Stimulated activated naive CD8-positive, alpha-beta T cell treated with anti-CD3 and anti-CD28 coated beads, Interleukin-15, Interleukin-2, amounts not matched to agents 100 U/mL and 50 U/mL, for 24 hours (primary cell): ENCODE measurements at places on chromosomes 3 and 15.

- DNase-seq: no peak
Measured at GRCh38 chr3:125043599-125044151, 12.1 kb downstream of the HEG1 start.

DNA sequence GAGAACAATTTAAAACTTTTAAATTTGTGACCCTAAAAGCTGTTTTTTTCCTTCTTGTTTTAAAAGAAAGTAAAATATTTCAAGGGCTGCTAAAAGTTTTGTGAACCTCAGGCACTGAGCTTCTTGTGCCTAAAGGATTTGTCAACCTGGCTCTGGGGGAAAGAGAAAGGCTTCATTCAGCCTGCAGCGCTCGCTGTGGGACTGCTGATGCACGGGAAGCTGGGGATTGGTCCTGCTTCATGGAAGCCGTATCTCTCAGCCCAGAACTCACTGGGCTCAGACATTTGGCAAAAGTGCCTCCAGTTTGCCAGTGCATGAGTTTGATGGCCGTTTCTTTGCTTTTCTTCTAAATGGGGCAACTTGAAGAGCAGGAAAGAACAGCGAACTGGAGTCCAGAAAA is 30.8 kb downstream of the TPRG1 start:
- no peak for DNase-seq

GRCh38 chr3:158279609-158280008 is 169.7 kb downstream of the RSRC1 start:
- no peak for DNase-seq

GRCh38 chr3:81217101-81217500 is 544.3 kb downstream of the GBE1 start:
- no peak for DNase-seq

DNA sequence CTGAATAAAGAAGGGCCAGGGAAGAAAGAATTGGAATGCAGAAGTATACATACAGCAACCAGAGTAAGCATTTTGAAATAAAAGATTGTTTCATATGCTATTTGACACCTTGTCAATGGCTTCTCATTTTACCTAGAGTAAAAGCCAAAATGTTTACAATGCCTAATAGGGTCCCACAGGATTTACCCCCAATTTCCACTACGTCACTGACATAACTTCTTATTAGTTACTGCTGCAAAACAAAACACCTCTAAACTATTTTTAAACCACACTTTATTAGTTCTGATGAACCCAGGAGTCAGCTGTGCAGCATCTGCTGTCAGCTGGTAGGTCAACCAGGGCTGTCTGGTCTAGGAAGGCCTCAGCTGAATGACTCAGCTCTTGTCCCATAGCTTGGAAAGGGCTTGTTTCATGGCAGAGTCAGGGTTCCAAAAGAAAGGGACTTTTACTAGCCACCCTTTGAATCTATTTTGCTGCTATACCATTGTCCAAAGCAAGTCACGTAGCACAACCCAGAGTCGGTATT is 945.1 kb downstream of the EPHA3 start:
- no peak for DNase-seq

DNA sequence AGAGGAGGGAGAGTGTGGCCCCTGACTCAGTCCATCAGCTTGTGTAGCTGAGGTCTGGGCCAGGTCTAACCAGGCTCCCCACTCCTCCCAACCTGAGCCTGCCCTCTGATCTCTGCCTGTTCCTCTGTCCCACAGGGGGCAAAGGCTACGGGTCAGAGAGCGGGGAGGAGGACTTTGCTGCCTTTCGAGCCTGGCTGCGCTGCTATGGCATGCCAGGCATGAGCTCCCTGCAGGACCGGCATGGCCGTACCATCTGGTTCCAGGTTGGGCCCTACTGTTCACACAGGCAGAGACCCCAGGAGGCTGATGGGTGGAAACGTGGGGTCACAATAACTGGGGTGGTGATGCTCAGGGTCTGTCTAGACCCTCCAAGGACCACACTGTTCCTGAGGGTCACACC is 6.8 kb downstream of the NEIL1 start:
- no peak for DNase-seq

GRCh38 chr15:58525991-58526421 is 94.2 kb downstream of the LIPC start:
- DNase-seq: no peak

DNA sequence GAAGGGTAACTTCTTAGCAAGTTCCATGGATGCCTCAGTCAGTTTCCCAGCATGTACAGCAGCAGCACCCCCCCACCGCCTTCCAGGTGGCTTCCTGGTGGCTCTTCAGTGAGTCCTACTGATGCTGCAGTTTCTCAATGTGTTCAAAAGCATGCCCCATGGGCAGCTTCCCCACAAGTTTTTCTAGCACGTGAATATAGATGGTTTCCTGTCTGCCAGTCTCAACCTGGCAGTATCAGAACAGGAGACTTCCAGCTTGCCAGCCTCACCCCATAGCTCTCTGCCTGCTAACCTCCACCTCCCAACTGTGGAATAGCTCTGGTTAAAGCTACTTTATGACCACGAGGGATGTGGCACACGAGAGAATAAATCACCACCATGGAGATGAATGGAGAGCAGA is 188.3 kb upstream of the SLCO3A1 start:
- DNase-seq: no peak

DNA sequence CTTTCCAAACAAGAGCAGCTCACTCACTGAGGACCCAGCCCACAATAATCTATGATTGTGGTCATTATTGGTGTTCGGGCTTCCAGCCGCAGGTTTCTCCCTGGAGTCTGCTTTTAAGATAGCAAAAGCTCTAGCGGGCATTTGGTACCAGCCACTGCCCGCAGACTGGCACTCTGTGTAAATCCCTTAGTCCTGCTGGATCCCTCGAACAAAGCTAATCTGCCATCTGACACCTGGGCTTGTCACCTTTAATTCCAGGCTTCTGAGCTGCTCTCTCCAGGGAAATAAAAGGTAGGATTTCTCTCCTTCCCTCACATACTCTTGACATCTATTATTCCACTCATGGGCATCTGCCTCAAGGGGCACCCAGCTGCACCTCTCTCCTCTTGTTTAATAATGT is 158.7 kb downstream of the PDCD6IP start:
- DNase-seq: no peak

DNA sequence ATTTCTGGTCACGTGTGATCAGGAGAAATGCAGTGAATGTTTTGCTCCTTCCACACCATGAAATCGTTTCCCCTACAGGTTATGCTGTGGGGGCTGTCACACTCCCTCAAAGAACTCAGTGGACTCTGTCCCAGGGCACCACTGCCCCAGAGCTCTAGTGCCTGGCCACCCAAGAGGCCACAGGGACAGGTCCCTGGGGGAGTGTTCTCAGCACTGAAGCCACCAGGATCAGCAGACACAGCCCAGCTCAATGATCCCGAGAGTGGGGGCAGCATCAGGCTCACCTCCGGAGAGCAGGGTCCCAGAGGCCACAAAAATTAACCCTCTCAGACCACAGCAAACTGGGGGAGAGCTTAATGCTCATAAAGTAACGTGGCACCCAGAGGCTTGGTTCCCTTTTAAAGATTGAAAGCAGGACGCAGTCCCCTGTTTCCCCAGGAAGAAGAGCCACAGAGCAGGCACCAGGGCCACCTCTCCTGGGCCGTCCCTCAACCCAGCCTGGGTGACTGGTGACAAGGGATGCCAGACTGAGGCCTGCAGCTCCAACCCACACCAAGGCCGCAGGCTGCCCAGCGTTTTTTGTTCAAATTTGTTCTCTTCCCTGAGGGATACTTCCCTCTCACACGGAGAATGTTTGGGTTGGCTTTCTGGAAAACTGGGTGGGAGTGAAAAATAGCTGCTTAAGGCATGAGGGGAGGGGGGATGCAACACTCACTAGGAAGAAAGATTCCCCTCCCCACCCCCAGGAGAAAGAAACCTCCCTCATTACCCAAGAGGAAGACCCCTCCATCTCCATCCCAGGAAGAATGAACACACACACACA is 123.3 kb upstream of the IGF1R start:
- DNase-seq: no peak

- DNase-seq: no peak
Measured at GRCh38 chr15:46778876-46779275, 938.4 kb upstream of the SEMA6D start.

GRCh38 chr3:48695393-48695753 is 9.7 kb upstream of the NCKIPSD start:
- DNase-seq: no peak

GRCh38 chr15:59406446-59406845 is 31.5 kb upstream of the FAM81A start:
- DNase-seq: no peak

- DNase-seq: no peak
Measured at GRCh38 chr3:70853161-70853944, 540.9 kb upstream of the MDFIC2 start.

DNA sequence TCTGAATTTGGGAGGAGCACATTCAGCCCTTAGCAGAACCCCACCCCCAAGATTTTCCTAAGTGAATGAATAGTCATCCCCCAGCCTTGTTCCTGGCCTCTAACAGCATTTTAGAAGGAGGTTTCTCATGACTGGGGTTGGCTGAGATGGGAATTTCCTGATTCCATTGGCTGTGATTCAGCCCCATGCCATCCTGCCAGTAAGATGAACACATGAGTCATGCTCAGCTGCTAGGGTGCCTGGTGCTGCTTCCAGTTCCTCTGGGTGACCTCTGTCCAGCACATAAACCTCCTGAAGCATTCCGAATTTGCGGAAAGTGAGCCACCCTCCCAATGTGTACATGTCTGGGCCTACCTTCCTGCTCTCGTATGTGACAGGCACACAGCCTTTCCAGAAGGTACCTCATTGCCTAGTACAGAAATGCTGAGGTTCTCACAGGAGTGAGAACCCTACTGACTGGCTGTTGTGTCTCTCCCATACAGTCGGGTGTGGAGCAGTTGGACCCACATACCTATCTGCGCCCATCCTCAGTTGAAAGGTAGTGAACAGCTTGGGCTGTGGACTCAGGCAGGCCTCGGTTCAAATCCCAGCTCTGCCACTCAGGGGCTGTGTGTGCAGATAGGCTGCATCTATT is 91.7 kb downstream of the APBA2 start:
- no peak for DNase-seq

DNA sequence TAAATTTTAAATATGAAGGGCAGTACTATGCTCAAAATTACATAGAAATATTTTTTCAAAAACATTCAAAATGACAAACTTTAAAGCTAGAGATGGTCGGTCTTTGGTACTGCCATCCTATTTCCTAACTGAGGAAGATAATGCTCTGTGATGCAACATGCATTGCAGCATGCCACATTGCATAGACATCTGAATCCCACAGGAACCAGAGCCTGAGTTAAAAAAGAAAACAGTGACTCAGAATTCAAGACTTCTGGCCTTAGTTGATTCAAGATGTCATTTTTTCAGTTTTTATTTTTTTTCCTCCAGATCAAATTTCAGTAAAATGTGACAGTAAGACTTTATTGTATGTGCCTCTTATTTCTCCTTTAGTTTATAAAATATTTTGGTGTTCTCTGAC is 33.1 kb downstream of the TP63 start:
- DNase-seq: no peak
